Stimulated activated CD4-positive, alpha-beta T cell treated with anti-CD3 and anti-CD28 coated beads, TNF-alpha, amount 100 ng/mL, for 1 hour (primary cell): ENCODE measurements at places on chromosomes 6 and 20.

DNA sequence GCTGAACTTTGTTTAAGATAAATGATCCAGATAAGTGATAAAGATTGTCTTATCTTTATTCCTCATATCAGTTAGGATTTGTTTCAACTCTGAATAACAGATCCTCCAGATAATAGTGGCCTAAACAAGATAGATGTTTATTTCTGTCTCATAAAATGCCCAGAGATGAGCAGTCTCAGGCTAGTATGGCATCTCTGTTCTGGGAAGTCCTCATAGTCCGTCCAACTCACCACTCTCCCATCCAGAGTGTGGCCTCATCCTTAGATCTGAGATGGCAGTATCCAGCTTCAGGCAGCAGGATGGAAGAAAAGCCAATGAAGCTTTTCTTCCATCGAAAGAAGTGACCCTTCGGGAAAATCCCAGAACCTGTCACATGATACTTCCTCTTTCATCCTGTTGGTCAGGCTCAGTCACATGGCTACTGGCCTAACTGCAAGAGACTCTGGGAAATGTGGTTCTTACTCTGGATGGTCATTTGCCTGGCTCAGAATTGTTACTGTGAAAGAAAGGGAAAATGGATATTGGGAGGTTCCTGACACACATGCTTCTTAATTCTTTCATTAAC lies 29.4 kb upstream of the TAGAP start:
- no peak for DNase-seq

DNA sequence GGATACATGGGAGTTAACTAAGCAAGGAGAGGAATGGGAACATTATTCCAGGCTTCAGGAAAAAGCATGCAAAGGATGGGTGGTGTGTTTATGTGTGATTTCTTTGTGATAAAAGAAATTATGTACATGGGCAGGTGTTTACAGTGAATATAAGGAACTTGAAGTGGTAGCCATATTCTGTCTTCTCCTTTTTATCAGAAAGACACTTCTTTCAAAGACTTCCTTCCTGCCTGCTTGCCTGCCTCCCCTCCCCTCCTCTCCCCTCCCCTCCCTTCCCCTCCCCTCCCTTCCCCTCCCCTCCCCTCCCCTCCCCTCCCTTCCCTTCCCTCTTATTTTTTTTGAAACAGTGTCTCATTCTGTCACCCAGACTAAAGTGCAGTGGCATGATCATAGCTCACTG lies 14.4 kb downstream of the CYB5R4 start:
- DNase-seq: no peak

- DNase-seq: no peak
Measured at GRCh38 chr6:142700032-142700431, 244.9 kb downstream of the HIVEP2 start.

- no peak for DNase-seq
Measured at GRCh38 chr20:25553819-25554296, 31.5 kb downstream of the NINL start.

GRCh38 chr20:57712851-57713504 lies 3.2 kb upstream of the PMEPA1 start:
- no peak for DNase-seq

DNA sequence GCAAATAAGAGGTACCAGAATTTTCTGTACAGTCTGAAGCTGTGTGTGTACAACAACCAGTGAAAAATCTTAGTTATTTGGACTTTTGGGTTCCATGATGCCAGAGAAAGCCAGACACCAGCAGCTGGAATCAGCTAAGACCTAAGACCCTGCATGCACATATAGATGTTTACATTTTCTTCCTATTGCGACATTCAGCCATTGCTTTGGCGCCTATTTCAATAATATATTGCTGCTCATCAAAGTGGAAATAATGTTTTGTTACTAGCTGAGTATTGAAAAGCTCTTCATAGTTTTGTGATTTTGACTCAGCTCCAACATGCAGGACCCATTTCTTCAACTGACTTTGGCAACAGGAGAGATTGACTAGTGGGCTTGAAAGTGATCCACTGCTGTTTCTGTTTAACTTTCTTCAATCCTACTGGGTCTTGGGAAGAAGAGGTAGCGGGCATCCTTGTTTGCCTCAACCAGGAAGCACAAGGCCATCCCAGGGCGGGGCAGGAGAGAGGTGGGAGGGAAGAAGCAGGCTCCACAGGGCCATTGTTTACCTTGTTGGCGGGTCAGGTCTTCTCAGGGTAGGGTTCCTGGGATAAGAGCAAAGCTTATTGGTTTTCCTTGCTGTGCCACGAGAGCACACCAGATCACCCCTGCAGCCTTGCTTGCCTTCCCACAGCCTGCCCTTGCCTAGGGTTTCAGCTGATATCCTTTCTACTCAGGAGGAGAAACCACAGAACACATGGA lies 101.3 kb upstream of the ESR1 start:
- no peak for DNase-seq

DNA sequence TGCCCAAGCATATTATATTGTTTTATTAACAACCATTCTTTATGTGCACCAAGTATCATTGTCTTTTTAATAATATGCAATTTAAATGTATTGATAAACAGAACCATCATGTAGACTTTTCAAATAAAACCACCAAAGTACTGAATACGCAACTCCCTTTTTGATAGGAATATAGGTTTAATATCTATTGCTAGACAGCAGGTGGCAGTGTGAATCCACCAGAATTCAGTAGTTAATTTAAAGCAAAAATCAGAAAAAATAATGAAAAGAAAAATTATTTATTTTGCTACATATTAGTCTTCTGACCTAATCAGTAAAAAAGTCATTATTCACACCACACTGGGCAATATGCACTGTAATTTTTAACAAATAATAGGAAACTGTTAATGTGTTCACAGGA lies 143.7 kb downstream of the KLHL32 start:
- no peak for DNase-seq

DNA sequence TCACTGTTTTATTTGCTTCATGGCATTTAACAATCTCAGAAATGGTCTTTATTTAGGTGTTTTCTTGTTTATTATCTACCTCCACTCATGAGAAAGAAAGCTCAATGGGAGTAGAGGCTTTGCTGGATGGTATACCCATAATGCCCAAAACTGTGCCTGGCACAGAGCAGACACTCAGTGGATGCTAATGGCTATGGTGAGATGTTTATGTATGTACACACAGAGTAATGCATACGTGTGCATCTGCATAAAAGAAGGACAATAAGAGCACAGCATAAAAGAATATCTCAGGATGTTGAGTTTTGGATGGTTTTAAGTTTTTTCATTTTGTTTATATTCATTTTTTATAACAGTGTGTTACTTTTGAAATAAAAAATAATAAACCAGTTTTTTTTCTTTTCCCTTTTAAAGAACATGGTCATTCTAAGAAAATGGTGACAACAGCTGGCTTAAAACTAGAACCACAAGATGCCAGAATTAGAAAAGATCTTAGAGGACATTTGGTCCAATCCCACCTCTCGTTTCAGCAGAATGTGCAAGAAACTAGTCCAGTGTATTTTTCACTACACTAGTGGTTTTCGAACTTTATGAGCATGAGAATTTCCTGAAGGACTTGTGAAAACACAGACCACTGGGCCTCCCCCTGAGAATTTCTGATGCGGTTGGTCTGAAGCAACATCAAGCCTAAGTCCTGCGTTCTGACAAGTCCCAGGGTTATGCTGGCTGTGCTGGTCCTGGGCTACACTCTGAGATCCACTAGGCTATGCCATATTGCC lies 131.9 kb downstream of the FYN start:
- DNase-seq: no peak

DNA sequence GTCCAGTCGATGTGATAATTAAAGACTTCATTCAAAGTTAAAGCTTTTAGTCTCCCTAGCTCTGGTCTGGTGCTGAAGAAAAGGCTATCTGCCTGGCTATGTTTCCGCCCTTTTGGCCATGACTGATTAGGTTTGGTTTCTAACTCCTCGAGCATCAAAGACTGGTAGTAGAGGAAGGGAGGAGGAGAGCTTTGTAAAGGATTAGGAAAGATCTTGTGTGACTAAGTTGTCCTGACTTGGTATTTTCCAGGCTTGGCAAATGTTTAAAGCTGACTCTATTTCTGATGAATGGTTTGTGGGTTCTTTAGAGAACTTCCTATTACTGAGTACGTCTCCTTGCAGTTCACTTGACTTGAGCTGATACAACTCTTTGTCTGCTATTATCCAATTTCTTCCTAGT lies 312.9 kb downstream of the GJA1 start:
- no peak for DNase-seq

DNA sequence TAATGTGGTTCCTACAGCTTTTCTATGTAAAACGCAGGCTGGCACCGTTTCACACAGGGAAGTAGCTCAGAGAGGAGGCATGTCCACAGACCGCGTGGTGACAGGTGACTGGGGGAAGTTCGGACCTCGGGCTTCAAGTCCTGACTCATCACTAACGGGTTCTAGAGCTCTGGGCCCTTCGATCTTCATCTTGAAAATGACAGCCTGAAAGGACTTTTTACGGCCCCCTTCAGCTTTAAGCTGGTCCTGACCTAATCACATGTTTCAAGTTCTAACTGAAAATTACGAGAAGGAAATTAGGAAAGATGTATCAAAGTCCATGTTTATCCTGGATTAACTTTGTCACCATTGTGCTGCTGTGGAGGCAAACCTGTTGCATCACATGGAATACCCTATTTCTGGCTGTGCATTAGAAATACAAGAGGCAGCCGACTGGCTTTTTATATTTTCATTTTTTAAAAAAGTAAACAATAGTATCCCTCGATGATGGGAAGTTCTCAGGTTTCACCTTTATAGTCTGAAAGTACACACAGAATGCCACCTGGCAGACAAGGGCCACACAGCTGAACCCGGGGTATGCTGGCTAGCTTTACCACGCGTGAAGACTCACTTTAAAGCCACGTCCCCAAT lies 2.0 kb downstream of the MAN1A1 start:
- no peak for DNase-seq

DNA sequence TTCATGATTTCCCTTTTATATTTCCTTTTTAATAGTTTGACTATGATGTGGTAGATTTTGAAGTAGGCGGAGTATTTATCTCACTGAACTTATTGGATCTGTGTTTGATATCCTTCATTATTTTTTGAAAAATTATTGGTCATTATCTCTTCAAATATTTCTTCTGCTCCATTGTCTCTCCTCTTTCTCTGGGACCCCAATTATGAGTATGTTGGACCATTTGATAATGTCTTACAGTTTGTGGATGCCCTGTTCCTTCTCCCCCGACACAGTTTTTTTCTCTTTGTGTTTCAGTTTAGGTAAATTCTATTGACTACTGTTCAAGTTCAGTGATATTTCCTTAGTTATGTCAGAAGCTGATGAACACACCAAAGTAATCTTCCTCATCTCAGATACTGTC lies 49.4 kb upstream of the COL10A1 start:
- DNase-seq: no peak

DNA sequence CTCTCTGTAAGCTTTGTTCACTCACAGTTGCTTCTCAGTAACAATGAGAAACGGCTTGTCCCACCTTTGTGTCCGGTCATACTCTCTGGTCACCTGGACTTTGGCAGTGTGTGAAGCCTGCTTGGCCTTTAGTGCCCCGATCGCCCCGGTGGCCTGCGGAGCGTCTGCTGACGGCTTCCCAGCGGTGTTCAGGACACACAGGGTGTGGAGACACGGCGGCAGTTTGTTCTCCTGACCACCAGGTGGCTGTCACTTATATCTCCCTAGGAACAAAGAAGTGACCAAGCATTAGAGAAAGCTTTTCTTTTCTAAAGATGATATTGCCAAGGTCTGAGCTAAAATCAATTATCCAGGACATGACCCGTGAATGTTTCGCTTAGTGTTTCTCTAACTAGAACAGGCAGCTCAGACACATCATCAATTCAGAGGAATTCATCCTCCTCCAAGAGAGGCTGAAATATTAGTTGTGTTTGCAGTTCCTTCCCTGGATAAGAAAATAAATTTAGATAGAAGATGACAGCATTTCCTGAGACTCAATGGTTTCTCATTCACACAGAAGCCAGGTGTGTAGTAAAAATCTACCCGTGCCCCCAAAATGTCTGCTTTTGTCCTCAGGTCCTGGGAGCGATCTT lies 167.4 kb upstream of the THBS2 start:
- DNase-seq: no peak

DNA sequence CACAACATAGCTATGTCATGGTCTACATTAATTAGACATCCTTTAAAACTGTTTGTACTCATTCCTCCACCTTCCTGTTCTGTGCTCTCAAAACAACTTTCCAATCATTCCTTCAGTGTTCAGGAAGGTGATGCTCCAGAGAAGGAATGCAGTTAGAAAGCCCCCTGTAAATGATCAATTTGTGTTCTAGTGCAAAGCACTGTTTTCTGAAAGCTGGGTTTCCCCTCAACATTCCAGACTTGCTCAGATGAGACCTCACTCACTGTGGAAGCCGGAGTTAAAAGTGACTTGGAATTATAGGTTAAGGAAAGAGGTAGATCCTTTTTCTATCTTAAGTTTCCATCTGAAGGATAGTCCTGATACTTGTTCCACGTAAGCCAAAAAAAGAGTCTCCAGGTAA lies 95.9 kb downstream of the BMP2 start:
- no peak for DNase-seq

DNA sequence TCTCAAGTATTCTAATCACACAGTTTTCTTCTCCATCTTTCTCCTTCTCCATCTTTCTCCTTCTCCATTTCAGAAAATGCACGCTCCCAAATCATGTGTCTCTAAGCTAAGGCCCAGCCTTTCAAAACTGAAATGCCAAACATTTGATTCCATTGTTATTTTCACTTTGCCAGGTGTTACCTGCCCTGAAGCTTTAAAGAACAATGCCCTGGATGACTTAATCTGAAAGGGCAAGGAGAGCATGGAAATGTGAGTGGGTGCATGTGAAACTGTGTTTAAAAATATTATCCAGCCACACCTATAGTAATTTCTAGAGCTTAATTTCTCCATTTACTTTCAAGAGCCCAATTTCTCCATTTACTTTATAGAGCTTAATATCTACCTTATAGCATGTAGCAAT lies 42.4 kb upstream of the GCLC start:
- no peak for DNase-seq

DNA sequence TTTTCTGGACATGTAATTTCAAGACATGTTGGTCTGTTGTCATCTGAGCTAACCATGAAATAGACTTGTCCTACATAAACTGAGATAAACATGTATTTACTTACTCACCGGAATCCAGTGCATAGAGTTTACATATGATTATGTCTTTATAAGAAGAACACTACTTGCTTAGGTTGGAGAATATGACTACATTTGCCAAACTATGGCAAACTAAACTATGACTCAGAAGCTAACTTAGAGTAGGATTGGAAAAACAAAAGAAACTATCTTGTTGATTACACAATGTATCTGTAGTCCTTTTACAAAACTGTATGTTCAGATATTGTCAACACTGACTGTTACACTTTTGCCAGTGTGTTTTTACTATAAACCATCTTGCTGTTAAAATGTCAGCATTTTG lies 113.3 kb downstream of the CRYBG1 start:
- no peak for DNase-seq

DNA sequence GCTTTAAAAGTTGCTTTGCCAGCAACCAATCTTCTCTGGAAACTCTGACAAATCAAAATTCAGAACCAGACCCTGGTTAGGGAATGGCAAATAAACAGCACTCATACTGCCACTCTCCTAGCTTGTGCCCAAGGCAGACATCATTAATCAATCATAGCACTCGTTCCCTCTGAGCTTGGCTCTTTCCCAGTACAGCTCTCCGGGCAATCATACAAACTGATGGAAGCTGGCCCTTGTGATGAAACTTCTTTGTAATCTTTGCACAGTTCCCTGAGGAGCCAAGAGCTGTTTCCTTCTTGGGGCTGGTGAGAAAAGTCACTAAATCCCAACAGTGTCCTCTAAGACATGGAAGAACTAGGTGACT lies 34.7 kb downstream of the KIAA1755 start:
- DNase-seq: no peak

- DNase-seq: no peak
Measured at GRCh38 chr6:151445482-151445881, 6.4 kb downstream of the RMND1 start.
